ENCODE measurements at places on chromosomes 3 and 15.

- H3K27ac ChIP-seq = no peak overlapping the region
- H3K4me1 ChIP-seq = no peaks in the 10 kb centered on the region
- no peak for DNase-seq
Observed at GRCh38 chr3:69219101-69219708, 96.8 kb upstream of the LMOD3 start.

GRCh38 chr15:69451951-69452691 lies 497 bp upstream of the RPLP1 start:
- peaks cover 14% of the 10 kb centered on the region for H3K36me3 ChIP-seq
- H3K27me3 ChIP-seq = no peaks in the 10 kb centered on the region

DNA sequence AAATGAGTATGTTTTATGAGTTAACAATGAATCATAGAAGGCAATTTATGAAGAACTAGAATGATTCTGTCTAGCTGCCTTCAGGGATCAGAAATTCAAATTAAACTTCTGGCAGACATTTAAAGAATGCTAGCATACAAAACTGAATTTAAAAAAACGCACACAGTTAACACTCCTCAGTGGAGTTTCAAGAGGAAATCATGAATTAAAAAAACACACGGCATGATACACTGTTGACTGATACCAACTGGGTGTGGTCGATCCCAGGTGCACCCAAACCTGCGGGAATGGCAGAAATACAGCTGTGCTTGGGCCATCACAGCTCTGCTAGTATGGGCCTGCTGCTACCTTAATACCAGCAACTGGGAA lies 526.0 kb downstream of the FOXP1 start:
- H3K36me3 ChIP-seq = peaks cover under 1% of the 10 kb centered on the region
- peak overlapping the region; percentile 93 for H3K27ac ChIP-seq
- no peak for DNase-seq
- no peak overlapping the region for H3K4me3 ChIP-seq

- no peaks in the 10 kb centered on the region for H3K27me3 ChIP-seq
- H3K4me3 ChIP-seq = no peak overlapping the region
- H3K36me3 ChIP-seq = no peaks in the 10 kb centered on the region
- no peak overlapping the region for H3K27ac ChIP-seq
- DNase-seq = no peak
Observed at GRCh38 chr3:184050217-184050847, 2.5 kb upstream of the HTR3C start.

- no peaks in the 10 kb centered on the region for H3K36me3 ChIP-seq
- no peaks in the 10 kb centered on the region for H3K27me3 ChIP-seq
- peak overlapping the region; percentile 96 for H3K4me3 ChIP-seq
Observed at GRCh38 chr3:58334013-58334321, 1.3 kb downstream of the PXK start.

DNA sequence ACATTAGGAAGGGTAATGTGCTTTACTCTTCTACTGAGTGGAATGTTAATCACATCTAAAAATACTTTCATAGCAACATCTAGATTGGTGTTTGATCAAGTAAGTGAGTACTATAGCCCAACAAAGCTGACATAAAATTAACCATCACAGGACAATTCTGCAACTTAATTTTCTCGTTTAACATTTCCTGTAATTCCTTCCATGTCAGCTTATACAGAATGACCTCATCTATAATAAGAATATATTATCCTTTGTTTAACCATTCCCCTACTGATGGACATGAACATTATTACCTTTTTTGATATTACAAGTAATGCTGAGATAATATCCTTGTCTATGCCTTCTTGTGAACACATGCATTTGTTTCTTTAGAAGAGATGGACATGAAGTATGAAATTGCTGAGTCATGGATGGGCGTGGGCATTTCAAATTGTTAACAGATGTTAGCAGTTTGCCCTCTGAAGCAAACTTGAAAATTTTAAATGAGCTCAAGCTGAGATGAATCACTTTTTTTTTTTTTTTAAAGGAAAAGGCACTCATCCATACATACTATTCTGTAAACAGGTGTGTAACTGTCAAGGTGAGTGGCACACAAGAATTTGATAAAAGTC lies 85.1 kb downstream of the OXNAD1 start:
- no peaks in the 10 kb centered on the region for H3K4me1 ChIP-seq
- peaks cover 12% of the 10 kb centered on the region for H3K36me3 ChIP-seq
- H3K27ac ChIP-seq = no peak overlapping the region
- H3K4me3 ChIP-seq = no peak overlapping the region
- no peak for DNase-seq

DNA sequence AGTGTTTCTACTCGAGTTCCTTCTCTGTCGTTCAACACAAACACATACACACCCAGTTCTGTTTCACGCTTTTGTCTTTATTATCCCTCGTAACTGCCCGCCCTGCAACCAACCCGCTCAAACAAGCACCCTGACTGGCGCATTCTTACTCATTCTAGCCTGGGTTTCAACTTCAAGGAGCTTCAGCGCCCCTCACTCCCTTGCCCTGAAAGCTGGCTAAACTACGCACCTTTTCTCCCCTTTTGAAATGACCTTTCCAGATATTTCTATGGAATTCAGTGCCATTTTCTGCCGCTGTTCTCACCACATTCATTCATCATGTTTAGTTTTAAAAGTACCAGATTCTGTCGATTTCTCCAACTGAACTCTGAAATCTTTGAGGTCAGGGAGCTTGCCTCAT lies 653 bp upstream of the MFSD1 start:
- DNase-seq = no peak
- no peaks in the 10 kb centered on the region for H3K27me3 ChIP-seq
- peak overlapping the region; percentile 81 for H3K27ac ChIP-seq
- H3K36me3 ChIP-seq = no peaks in the 10 kb centered on the region

DNA sequence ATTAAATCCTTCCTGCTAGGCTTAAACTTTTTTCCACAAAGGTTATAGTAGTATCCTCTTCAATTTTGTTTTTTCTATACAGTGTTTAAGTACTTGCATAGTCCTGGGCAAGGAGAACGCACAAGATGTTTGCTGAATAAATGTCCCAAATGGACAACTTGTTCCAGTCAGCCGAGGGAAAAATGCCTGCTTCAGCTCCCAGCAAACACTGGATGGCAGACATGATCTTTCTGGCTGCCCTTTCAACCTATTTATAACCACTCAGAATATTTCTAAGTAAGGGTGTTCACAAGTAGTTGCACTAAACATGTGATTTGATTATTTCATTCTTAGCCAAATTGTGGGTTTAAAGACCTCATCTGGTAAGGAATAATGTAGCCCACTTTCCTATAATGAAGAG lies 29.8 kb downstream of the GNB4 start:
- peak; percentile 34 for DNase-seq
- no peak overlapping the region for H3K27ac ChIP-seq
- no peaks in the 10 kb centered on the region for H3K27me3 ChIP-seq

DNA sequence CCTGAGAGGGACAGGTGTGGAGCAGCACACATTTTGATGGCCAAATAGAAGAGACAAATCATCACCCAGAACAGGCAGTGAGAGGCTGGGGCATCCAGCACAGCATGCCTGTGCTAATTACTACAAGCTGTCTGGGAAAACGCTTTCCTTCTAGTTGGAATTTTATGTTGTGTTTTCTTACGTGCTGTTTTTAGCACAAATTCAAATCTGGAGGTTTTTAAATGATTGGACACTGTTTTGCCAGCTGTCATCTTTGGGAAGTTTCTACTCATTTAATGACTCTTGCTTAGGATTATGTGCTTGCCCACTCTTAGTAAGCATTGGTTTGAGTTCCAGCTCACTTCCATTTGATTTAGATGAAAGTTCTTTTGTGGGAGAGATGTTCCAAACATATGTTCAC lies 43.5 kb downstream of the EAF1 start:
- no peaks in the 10 kb centered on the region for H3K27me3 ChIP-seq
- H3K4me3 ChIP-seq = no peak overlapping the region
- H3K36me3 ChIP-seq = no peaks in the 10 kb centered on the region
- DNase-seq = no peak
- H3K27ac ChIP-seq = no peak overlapping the region

GRCh38 chr3:78754066-78754743 lies 1013.6 kb downstream of the ROBO1 start:
- no peaks in the 10 kb centered on the region for H3K4me1 ChIP-seq
- no peak for DNase-seq

- no peaks in the 10 kb centered on the region for H3K36me3 ChIP-seq
- H3K4me3 ChIP-seq = peak overlapping the region; percentile 18
- peaks cover 15% of the 10 kb centered on the region for H3K4me1 ChIP-seq
- peak; percentile 80 for DNase-seq
Observed at GRCh38 chr15:78620021-78620526, 722 bp downstream of the CHRNA3 start.

- no peaks in the 10 kb centered on the region for H3K27me3 ChIP-seq
- H3K4me1 ChIP-seq = no peaks in the 10 kb centered on the region
- DNase-seq = no peak
- H3K27ac ChIP-seq = no peak overlapping the region
- no peak overlapping the region for H3K4me3 ChIP-seq
- no peaks in the 10 kb centered on the region for H3K36me3 ChIP-seq
Observed at GRCh38 chr15:29438703-29439055, 169.1 kb upstream of the NSMCE3 start.

DNA sequence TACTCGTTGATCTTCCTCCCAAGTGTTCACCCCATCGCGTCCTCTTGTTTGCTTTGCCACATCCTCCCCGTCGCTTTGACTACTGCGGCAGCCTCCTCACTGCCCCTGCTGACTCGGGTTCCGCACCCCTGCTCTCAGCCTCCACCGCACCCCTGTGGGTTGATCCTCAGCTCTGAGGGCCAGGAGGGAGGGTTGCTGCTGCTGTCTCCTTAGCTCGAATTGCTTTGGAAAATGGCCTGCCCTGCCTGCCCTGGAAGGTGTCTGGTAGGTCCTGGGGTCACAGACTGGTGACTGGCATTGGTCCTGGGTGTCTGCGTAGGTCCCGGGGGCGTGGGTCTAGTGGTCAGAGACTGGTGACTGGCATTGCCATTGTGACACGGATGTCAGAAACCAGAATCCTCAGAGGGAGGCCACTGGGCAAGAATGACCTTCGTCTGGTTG lies 9.4 kb downstream of the MUC4 start:
- no peaks in the 10 kb centered on the region for H3K27me3 ChIP-seq
- H3K4me1 ChIP-seq = peaks cover 39% of the 10 kb centered on the region
- DNase-seq = no peak
- H3K4me3 ChIP-seq = no peak overlapping the region
- H3K36me3 ChIP-seq = no peaks in the 10 kb centered on the region

DNA sequence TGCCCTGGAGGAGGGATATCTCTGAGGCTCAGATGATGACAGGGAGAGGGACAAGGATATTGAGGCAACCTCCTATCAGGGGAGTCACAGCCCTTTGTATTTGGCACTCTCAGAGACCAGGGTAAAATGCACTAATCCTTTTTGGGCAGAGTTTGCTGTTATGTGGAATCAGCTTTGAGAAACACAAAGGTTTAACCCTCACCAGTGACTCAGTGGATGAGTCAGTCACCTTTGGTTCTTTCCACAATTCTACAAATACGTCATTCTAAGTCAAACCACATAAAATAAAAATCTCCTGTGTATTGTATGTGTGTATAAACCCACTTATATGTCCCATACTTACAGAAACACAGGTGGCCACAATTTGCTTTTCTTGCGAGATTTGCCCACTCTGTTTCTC lies 5.1 kb downstream of the LSAMP start:
- no peak overlapping the region for H3K4me3 ChIP-seq
- H3K27ac ChIP-seq = no peak overlapping the region
- no peaks in the 10 kb centered on the region for H3K4me1 ChIP-seq
- no peaks in the 10 kb centered on the region for H3K36me3 ChIP-seq

- H3K27me3 ChIP-seq = no peaks in the 10 kb centered on the region
- no peak for DNase-seq
- peaks cover 12% of the 10 kb centered on the region for H3K36me3 ChIP-seq
- no peak overlapping the region for H3K4me3 ChIP-seq
Observed at GRCh38 chr15:48440084-48440483, 108.9 kb downstream of the DUT start.

GRCh38 chr3:42652611-42653302 lies 740 bp upstream of the ZBTB47 start:
- peaks cover 43% of the 10 kb centered on the region for H3K4me1 ChIP-seq
- H3K27me3 ChIP-seq = no peaks in the 10 kb centered on the region
- H3K27ac ChIP-seq = peak overlapping the region; percentile 94
- H3K4me3 ChIP-seq = peak overlapping the region; percentile 83

DNA sequence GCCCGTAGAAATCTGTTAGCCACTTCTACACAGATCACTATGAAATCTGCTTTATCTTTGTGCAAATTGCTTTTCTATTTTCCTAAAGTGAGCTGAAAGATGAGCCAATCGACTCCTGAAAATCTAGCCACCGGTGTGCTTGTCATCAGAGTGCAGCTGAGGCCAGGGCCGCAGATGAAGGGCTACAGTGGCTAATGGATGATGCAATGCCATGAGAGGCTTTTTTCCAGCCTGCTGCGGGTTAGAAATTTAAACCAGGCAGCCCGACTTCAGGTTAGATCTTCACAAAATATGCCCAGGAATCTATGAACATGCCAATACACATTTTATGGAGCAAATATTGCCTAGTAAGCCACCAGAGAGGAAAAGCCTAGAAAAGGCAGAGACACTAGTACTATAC lies 948.2 kb upstream of the CFAP20DC start:
- DNase-seq = no peak
- H3K27me3 ChIP-seq = no peaks in the 10 kb centered on the region
- H3K4me3 ChIP-seq = no peak overlapping the region
- no peak overlapping the region for H3K27ac ChIP-seq

GRCh38 chr15:91022832-91023129 lies 387 bp upstream of the VPS33B start:
- H3K27ac ChIP-seq = peak overlapping the region; percentile 51
- peak overlapping the region; percentile 63 for H3K4me3 ChIP-seq
- DNase-seq = no peak
- peaks cover 20% of the 10 kb centered on the region for H3K4me1 ChIP-seq
- H3K36me3 ChIP-seq = no peaks in the 10 kb centered on the region

DNA sequence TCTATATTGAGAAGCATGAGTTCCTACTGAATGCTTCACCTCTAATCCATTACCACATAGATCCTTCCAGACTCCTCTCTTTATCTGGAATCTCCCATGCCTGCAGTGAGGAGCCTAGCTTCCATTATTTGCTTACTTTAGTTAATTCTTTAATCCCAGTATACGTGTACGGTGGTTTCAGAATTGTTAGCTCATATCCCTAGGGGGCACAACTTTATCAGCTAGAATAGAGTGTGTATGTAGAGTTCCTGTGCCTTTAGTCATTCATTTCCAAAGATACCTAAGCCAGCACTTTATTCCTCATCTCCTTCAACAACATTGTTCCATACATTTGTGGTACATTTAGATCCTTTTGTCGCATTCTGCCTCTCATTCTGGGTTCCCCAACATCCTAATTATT lies 226.0 kb downstream of the TJP1 start:
- no peak for DNase-seq
- no peaks in the 10 kb centered on the region for H3K27me3 ChIP-seq
- H3K4me1 ChIP-seq = no peaks in the 10 kb centered on the region
- no peaks in the 10 kb centered on the region for H3K36me3 ChIP-seq

Data from upper lobe of left lung (tissue), 6 donors.